ENCODE measurements at places on chromosomes 2 and 18. TPM values are rescaled to one million over a fixed set of nuclear protein-coding genes. Genes with fewer than 3 reads are reported as not detected.

The NDUFV2 gene
- total RNA-seq, result 203 TPM

The DSC3 gene
- total RNA-seq, result 0.27 TPM

The MPP4 gene
- not detected for total RNA-seq

The FOXI3 gene
- total RNA-seq, result not detected

The MRPS9 gene
- 48.4 TPM for total RNA-seq

The ITPRIPL1 gene
- 0.80 TPM for total RNA-seq

The RIT2 gene
- total RNA-seq, result not detected

The BABAM2 gene
- total RNA-seq, result 33.5 TPM

The SNORC gene
- total RNA-seq, result 67.5 TPM

The ASIC4 gene
- not detected for total RNA-seq

The LBX2 gene
- total RNA-seq, result 0.99 TPM

The NAT8 gene
- total RNA-seq, result 0.64 TPM

The UPP2 gene
- total RNA-seq, result not detected

The SGO2 gene
- total RNA-seq, result 7.6 TPM

DNA sequence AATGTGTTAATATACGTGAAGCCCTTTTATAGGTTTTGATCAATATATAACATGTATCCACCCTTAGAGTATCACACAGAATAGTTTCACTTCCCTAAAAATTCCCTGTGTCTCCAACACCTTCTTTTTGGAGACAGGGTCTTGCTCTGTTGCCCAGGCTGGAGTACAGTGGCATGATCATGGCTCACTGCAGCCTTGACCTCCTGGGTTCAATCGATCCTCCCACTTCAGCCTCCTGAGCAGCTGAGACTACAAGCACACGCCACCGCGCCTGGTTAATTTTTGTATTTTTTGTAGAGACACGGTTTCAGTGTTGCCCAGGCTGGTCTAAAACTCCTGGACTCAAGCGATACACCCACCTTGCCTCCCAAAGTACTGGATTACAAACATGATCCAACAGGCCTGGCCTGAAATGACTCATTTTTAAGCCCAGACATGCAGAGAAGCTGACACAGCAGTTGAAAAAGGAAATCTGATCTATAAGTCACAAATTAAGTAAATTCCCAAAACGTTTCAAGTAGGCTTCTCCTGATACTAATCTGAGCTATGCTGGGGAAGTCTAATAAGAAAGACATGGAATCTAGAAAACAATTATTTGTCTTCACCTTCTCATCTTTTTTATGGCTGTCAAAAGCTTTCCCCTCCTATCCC lies 2.9 kb downstream of the DUSP11 start:
- DNase-seq, result no peak

DNA sequence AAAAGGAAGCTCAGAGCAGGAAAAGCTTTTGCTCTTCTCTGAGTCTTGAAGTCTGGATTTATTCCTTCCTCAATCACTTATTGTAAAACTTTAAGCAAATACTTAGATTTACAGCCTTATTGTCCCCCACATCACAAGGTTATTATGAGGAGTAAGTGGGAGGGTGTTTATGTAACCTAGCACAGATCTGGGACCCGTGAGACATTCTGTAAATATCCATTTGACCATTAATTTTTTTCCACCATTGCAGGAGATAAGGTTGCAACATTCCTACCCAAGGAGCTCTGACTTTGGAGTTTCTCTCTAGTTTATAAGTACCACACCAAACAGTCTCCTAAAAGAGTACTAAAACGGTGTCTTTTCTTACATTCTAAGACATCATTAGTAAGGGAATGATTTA lies 52.1 kb upstream of the CTIF start:
- no peak for DNase-seq

GRCh38 chr2:236862526-236862925 lies 223.2 kb upstream of the COPS8 start:
- no peak for DNase-seq

GRCh38 chr2:175275539-175275938 lies 94.0 kb upstream of the ATP5MC3 start:
- no peak for DNase-seq

DNA sequence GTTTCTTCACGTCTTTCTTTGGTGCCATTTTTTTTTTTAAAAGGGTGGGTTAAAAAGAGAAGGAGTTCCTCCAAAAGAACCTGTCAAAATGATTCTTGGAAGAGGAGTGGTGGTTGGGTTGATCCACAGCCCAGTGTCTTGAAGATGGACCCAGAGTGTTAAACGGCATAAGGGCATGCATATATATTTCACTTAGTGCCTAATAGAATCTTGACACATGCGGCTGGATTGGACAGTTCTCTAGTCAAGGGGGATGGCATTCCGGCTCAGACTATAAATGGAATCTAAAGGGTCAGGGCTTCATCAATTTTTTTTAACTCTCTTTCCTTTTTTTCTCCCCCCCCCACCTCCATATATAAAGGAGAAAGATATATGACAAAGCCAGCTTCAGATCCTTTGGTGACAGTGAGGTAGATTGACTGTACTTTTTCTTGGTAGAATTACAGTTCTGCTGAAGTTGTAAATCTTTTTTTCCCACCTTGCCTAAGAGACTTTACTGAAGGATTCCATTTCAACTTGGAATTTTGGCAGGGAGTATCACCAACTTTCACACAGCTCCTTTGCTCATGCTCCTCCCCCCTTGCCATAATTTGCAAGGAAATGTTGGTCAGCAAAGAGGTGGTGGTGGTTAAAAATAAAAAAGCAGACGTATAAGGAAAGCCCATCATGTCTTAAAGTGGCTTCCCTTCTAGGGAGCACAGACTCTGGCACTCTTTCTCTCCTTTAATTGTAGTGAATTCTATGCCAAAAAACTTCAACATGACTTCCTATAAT lies at the start of gene MYL1:
MYL1 (minus strand) TSS at position 160 of the 774 bp plus-strand sequence; CDS start at position 28, 132 bp downstream.
- no peak for DNase-seq

DNA sequence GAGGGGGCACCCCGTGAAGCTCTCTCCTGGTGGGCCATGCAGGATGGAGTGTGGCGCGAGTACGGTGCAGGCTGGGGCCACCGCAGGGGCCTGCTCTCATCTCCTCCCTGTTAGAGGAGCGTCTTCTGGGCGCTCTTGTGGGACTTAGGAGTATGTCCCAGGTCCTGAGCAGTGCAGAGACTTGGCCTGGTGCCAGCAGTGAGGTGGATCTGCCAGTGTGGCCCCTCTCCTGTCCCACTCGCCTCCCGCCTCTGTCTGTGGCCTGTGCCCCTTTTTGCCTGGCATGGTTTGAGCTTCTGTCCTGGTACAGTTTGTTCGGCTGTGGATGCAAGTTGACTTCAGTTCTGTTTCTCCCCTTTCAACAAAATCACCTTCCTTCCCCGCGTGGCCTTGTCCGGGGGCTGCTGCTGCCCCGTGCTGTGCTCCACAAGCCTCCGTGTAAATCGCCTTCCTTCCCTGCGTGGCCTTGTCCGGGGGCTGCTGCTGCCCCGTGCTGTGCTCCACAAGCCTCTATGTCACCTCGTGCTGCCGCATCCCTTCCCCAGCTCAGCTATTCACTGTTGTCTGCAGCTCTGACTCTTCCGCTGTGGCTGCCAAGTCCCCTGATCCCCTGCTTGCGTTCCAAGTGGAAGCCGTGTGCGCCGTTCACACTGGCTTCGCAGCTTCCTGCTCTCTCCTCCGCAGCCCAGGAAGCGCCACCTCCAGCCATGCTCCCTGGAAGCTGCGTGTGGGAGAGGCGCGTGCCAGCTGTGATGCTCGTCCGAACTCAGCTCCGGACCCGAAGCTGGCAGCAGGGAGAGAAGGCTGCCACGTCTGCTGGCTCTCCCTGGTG lies 13.7 kb downstream of the LDLRAD4 start:
- DNase-seq, result peak; percentile 23

GRCh38 chr2:38207168-38207567 lies 131.2 kb upstream of the CYP1B1 start:
- DNase-seq, result no peak

- no peak for DNase-seq
Observed at GRCh38 chr2:2887772-2888387, 489.7 kb downstream of the EIPR1 start.
